ENCODE measurements at places on chromosomes 7 and 10.

DNA sequence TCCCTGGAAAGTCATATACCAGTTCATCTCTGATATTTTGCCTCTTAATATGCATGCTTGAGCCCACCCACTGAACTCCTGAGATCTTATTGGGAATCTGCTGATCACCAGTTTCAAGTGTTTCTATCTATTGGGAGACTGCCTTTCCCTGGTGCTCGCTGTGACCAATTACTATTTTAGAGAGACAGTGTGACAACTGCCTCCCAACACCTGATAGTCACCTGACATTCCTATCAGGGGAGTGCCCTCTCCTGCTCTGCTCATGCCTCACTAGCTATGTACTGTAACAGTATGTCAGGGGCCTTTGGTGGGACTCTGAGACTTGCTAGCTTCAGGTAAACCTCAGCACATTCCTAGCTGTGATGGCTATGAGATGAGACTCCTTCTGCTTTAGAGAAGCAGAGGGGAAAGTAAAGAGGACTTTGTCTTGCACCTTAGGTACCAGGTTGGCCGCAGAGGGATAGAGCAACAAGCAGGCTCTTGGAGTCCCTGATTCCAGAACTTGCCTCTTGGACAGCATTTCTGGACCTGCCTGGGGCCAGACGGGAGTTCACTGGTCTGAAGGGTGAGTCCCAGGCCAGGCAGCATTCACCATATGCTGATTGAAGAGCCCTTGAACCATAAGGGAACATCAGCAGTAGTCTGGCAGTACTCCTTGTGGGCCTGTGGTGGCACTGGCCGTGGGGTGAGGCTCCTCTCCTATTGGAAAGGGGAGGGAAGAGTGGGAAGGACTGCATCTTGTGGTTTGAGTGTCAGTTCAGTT, 34.4 kb upstream of the ARHGAP12 start:
- DNase-seq, result no peak

DNA sequence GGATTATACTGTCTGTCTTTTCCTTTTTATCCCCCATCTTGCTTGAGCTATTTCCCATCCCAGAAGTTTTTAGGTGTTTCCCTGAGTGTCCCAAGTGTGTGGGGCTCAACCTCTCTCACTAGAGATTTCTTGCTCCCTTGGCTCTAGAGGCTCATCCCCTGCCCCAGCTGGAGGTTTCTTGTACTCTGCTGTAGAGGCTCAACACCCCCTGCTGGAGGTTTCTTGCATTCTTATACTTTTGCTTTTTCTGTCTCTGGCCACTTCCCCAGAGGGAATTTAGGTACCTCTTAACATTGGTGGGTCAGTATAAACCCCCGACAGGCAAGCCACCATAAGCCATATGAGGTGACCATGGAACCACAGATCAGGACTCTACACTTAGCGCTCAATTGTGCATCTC, 114.2 kb upstream of the FAM3C start:
- DNase-seq, result no peak

DNA sequence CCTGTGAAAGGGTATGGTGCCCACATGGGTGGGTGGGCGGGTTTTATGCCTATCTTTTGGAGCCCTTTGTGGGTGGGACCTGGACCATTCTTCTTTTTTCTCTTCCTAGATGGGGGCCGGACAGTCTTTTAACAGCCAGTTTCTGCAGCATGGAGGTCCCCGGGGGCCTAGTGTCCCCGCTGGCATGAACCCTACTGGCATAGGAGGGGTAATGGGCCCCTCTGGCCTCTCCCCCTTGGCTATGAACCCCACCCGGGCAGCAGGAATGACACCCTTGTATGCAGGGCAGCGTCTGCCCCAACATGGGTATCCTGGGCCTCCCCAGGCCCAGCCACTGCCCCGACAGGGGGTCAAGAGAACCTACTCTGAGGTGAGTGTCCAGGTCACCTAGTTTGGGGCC, 9.1 kb downstream of the ZMIZ2 start:
- DNase-seq, result no peak

- peak; percentile 77 for DNase-seq
These were observed 3.6 kb downstream of the NPM3 start for GRCh38 chr10:101779544-101780186.

- no peak for DNase-seq
These were observed 158.5 kb upstream of the CACNA2D1 start for GRCh38 chr7:82602066-82602465.

DNA sequence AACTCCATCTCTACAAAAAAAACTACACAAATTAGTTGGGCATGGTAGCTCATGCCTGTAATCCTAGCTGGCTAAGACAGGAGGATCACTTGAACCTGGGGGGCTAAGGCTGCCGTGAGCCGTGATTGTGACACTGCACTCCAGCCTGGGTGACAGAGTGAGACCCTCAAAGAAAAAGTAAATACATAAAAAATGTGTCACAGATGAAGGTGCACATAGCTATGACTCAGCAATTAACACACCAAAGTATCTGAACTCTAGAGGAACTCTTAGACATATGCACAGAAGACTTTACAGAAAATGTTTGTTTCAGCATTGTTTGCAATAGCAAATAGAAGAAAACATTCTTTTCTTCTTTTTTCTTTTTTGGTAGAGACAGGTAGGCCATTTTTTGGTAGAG, 8.3 kb downstream of the C10orf62 start:
- DNase-seq, result no peak

GRCh38 chr10:14244147-14244546, 86.6 kb downstream of the FRMD4A start:
- no peak for DNase-seq

GRCh38 chr7:151648429-151648828, 128.7 kb upstream of the RHEB start:
- no peak for DNase-seq

- no peak for DNase-seq
These were observed 40.3 kb downstream of the HIPK2 start for GRCh38 chr7:139737221-139738100.

GRCh38 chr10:71480662-71481061, 83.9 kb downstream of the CDH23 start:
- DNase-seq, result no peak

GRCh38 chr10:62183442-62183841, 85.2 kb downstream of the RTKN2 start:
- no peak for DNase-seq

GRCh38 chr7:114659409-114660125, 245.0 kb downstream of the FOXP2 start:
- DNase-seq, result no peak

- DNase-seq, result no peak
These were observed 28.5 kb downstream of the SMURF1 start for GRCh38 chr7:99115379-99115778.

GRCh38 chr7:132402096-132402495, 174.2 kb downstream of the PLXNA4 start:
- DNase-seq, result no peak

DNA sequence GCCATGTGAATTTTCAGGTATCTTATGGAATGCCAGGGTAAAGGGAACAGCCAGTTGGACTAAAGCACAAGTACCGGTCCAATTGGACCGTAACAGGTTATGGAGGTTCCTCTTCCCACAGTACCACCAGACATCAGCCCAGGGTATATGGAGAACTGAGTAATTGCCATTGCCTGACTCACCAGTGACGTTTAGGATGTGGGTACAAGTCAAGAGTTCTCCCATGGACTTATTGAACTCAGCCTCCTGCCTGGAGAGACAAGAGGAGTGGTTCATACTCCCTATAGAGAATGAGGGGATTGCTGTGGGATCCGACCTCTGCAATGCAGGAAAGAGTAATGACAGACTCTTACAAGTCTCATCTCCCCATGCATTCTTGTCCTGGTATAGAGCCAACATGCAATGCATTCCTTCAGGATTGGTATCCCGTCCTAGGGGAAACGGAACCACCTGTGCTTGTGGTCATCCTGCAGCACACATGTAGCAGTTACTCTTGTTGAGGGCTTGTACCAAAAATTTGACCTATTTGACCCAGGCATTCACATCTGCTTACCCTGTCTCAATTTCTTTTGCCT, 30.7 kb upstream of the ELOVL3 start:
- DNase-seq, result no peak

DNA sequence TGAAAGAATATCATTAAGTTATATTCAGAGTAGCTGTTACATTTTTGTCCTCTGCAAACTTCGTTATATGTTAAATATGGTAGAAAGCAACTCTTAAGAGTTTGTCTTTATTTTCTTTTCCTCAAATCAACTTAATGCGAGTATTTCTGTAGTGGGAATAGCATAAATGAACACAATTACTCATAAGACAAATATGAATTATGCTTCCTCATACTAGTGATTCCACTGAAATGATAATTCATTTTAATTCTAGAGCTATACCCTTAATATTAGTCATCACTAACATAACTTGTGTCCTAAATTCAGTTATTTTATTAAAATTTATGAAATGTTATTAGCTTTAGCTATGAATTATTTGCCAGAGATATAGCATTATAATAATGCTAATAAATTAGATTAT, 820.6 kb upstream of the KCND2 start:
- no peak for DNase-seq

GRCh38 chr7:32364581-32364980, 125.6 kb downstream of the LSM5 start:
- no peak for DNase-seq

- no peak for DNase-seq
These were observed 603.3 kb upstream of the IGFBP3 start for GRCh38 chr7:46524350-46524749.

- DNase-seq, result no peak
These were observed 654.4 kb downstream of the LRMDA start for GRCh38 chr10:76085817-76086167.

DNA sequence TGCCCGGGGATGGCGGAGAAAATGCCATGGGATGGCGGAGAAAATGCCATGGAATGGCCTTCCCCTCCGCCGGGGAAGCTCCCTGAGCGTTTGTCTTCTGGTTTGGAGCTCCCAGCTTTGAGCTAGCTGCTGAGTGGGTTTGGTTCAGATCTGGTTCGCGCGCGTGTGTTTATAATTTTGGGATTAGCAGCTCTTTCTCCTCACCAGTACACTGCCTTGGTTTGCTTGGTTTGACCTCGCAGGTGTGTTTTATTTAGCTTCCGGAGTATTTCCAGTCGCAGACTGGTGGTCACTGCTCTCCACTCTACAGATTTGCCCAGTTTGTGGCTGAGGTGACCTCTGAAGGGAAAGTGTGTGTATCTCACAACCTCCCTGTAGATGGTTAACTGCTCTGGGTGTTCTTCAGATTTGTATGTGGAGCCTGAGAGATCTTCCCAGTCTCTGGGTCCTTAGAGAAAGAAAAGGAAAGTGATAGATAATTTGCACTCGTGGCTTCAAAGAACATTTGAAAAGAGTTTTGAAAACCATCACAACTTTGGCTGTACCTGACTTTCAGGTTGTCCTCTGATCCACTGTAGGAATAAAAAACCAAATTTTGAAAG, 597 bp downstream of the ZNF277 start:
- DNase-seq, result no peak

- no peak for DNase-seq
These were observed 15.9 kb upstream of the ADCK2 start for GRCh38 chr7:140656548-140657515.

- no peak for DNase-seq
These were observed 68.2 kb upstream of the AHR start for GRCh38 chr7:17230099-17230807.

DNA sequence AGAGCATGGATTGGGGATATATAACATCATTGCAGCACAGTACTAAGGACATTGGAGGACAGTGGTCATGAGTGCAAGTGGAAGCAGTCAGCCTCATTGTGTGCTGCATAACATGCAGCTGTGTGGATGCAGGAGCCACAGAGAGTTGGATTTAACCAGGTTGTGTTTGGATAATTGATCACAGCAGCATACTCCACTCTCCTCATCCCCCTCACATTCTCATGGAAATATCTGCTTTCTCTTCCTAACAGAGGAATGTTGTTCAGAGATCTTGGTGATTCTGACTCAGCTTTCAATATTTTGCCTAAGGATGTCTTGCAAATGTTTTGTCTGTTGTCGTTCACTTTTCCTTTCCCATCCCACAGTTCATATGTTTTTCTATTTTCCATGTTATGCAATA, 31.8 kb upstream of the LSM8 start:
- DNase-seq, result no peak

GRCh38 chr7:24951441-24951980, 28.5 kb downstream of the OSBPL3 start:
- DNase-seq, result no peak

DNA sequence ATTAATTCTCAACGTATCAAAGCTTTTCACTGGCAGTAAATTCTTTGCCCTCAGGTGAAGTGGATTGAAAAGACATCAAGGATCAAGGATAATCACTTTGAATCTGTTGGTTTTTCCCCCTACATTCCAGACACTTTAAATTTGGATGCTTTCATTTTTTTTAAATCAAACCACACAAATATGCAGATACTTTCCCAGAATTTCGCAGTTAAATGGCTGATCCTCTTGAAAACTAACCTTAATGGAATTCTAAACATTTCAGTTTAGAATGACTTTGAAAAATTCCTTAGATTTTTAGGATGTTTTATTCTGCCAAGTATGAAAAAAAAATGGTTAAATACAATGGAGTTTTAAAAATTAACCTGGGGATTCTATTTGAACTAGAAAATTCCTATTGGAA, 325.9 kb downstream of the GFRA1 start:
- no peak for DNase-seq

- no peak for DNase-seq
These were observed 14.5 kb downstream of the ANKIB1 start for GRCh38 chr7:92260248-92260781.

GRCh38 chr10:13684252-13684791, 97.6 kb downstream of the PRPF18 start:
- DNase-seq, result no peak

GRCh38 chr7:106358103-106358663, 73.4 kb upstream of the NAMPT start:
- no peak for DNase-seq

GRCh38 chr7:123650595-123650994, 5.1 kb upstream of the LMOD2 start:
- no peak for DNase-seq

DNA sequence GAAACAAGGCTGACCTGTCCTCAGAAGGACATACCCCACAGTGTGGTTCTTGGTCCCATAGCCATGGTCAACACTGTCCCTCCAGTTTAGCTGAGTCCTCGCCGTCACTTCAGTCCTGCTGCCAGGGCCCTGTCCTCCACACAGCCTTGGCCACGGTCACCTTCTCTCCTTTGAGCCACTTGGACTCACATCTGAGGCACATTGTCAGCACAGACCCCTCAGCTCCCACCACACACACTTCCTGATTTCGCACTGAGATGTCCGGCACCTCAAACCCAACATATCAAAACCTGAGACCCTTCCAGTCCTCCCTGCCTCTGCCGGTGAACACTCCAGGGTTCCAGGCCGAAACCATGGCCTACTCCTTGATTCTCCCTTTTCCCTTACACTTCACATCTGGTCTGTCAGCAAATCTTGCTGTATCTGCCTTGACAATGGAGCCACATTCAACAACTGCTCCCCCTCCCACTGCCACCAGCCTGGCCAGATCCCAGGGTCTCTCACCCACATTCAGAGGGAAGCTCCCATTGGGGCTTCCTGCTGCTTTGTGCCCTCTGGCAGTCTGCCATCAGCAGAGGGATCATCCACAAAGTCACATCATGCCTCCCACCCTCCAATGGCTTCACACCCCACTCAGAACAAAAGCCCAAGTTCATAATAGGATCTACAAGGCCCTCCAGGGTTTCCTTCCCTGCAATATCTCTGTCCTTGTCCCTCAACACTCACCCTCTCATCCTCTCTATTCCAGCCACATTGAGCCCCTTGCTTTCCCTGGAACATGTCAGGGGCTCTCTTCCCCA, 219.6 kb upstream of the SHH start:
- DNase-seq, result no peak

- DNase-seq, result no peak
These were observed 448.9 kb downstream of the SH2D4B start for GRCh38 chr10:80986596-80986995.

Data from activated T-helper 9 cell treated with anti-CD3 and anti-CD28 coated beads, Interleukin-2, amount 50 U/mL, for 16 hours (primary cell).